ENCODE measurements at places on chromosomes 4 and X.

GRCh38 chrX:69615342-69615741 is 571 bp upstream of the EDA start:
- no peaks in the 10 kb centered on the region for H3K27me3 ChIP-seq
- peaks cover 7% of the 10 kb centered on the region for H3K4me1 ChIP-seq
- no peak for DNase-seq
- no peak overlapping the region for H3K4me3 ChIP-seq
- H3K36me3 ChIP-seq = no peaks in the 10 kb centered on the region

DNA sequence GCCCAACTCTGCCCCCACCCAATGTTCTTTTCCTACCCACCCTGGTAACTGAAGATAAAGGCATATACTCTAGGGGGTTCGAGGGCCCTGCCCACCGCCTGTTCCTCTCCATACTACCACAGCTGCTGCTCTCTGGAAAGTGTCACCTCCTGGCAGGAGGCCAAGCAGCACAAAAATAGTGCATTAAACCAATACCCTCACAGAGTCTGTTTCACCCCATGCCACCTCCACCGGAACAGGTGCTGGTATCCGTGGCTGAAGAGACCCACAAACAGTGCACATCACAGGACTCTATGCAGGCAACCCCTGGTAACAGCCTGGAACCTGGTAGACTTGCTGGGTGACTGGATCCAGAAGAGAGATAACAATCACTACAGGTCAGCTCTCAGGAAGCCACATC is 85.1 kb upstream of the CTSO start:
- no peak overlapping the region for H3K27ac ChIP-seq
- H3K36me3 ChIP-seq = no peaks in the 10 kb centered on the region
- no peak overlapping the region for H3K4me3 ChIP-seq
- H3K27me3 ChIP-seq = no peaks in the 10 kb centered on the region
- DNase-seq = no peak

- no peaks in the 10 kb centered on the region for H3K36me3 ChIP-seq
- H3K27me3 ChIP-seq = no peaks in the 10 kb centered on the region
- no peak for DNase-seq
- no peak overlapping the region for H3K4me3 ChIP-seq
These were observed 4.8 kb upstream of the MPP1 start for GRCh38 chrX:154809939-154810665.

- peak overlapping the region; percentile 89 for H3K27ac ChIP-seq
- peak overlapping the region; percentile 96 for H3K4me3 ChIP-seq
- H3K27me3 ChIP-seq = no peaks in the 10 kb centered on the region
- no peaks in the 10 kb centered on the region for H3K36me3 ChIP-seq
These were observed 651 bp upstream of the SAP30 start for GRCh38 chr4:173370130-173370476.

- H3K27ac ChIP-seq = no peak overlapping the region
- no peaks in the 10 kb centered on the region for H3K36me3 ChIP-seq
- no peaks in the 10 kb centered on the region for H3K4me1 ChIP-seq
- no peaks in the 10 kb centered on the region for H3K27me3 ChIP-seq
- H3K4me3 ChIP-seq = no peak overlapping the region
These were observed 224.5 kb downstream of the PCDH18 start for GRCh38 chr4:137307806-137308205.

Data from CD8-positive, alpha-beta memory T cell (primary cell).